ENCODE measurements at places on chromosomes 1 and 21. TPM values are rescaled to one million over a fixed set of nuclear protein-coding genes. Genes with fewer than 3 reads are reported as not detected.

The SPOCD1 gene
- polyA plus RNA-seq: not detected

The TNFAIP8L2 gene
- polyA plus RNA-seq: not detected

The WNT4 gene
- polyA plus RNA-seq: not detected

The PCNX2 gene
- 13.2 TPM for polyA plus RNA-seq

The CLCA1 gene
- not detected for polyA plus RNA-seq

The CD244 gene
- 0.47 TPM for polyA plus RNA-seq

The PLCH2 gene
- 0.22 TPM for polyA plus RNA-seq

The WDR64 gene
- not detected for polyA plus RNA-seq

The GSTM1 gene
- polyA plus RNA-seq: 26.0 TPM

The TENT5C gene
- not detected for polyA plus RNA-seq

The ZYG11A gene
- not detected for polyA plus RNA-seq

The LRRC71 gene
- polyA plus RNA-seq: not detected

The IQGAP3 gene
- polyA plus RNA-seq: 0.09 TPM

The SLC45A1 gene
- 26.2 TPM for polyA plus RNA-seq

The VHLL gene
- polyA plus RNA-seq: not detected

The SMIM11 gene
- polyA plus RNA-seq: 10.0 TPM

The RHBDL2 gene
- 0.20 TPM for polyA plus RNA-seq

The DCAF6 gene
- 89.0 TPM for polyA plus RNA-seq

The GABPA gene
- 11.8 TPM for polyA plus RNA-seq

The ETV3L gene
- not detected for polyA plus RNA-seq

The TSTD1 gene
- 35.1 TPM for polyA plus RNA-seq

The SELENBP1 gene
- 0.83 TPM for polyA plus RNA-seq

Data from Purkinje cell (primary cell).